ENCODE measurements at places on chromosomes 12 and 14.

GRCh38 chr14:84144166-84144565, 1385.8 kb upstream of the FLRT2 start:
- no peak for DNase-seq

GRCh38 chr14:75079521-75079920, 10.1 kb downstream of the ZC2HC1C start:
- DNase-seq, result no peak

DNA sequence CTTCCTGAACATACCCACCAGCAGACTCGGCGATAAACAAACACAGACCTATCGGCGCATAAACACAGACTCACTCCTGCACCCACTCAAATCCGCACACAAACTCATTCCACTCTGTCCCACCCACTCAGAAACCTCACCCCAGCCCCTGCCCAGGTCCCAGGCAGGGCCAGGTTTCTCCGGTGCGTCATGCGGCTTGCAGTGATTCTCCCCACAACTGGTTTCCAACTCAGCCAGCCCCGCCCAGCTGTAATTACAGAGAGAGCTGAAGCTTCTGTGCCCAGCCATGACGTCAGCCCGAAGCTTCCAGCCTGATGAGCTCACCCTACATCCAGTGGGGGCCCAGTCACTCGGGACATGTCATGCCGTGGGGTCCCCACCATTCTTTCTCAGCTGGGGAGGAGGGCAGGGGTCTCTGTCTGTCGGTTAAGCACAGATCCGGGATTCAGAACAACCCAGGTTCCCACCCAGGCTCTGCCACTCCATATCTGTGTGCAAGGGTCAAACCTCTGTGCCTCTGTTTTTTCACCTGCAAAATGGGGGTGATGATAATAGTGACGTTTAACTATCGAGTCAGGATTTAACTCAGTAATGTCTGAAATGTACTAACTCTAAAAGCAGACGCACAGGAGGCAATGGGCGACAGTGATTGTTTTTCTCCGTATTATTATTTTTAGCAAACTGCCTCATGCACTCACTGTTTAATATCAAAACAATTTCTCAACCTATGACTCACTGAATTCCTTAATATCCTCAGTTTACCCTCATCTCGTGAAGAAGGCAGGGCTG, 2.3 kb upstream of the HSPB8 start:
- DNase-seq, result peak; percentile 51

GRCh38 chr12:59874781-59875180, 279.0 kb downstream of the SLC16A7 start:
- DNase-seq, result no peak

- DNase-seq, result no peak
Measured at GRCh38 chr14:49314737-49315136, 271.4 kb downstream of the RPS29 start.

GRCh38 chr12:28089338-28089737, 100.9 kb upstream of the CCDC91 start:
- DNase-seq, result no peak

DNA sequence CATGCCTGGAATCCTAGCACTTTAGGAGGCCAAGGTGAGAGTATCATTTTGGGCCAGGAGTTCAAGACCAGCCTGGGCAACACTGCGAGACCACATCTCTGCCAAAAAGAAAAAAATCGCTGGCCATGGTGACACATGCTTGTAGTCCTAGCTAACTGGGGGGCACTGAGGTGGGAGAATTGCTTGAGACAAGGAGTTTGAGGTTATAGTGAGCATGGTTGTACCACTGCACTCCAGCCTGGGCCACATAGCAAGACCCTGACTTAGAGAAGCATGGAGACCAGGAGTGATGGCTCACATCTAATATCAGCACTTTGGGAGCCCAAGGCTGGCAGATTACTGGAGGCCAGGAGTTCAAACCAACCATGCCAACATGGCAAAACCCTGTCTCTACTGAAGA, 9.2 kb downstream of the PTGES3 start:
- no peak for DNase-seq

- DNase-seq, result no peak
Measured at GRCh38 chr14:96978525-96979272, 181.5 kb downstream of the VRK1 start.

DNA sequence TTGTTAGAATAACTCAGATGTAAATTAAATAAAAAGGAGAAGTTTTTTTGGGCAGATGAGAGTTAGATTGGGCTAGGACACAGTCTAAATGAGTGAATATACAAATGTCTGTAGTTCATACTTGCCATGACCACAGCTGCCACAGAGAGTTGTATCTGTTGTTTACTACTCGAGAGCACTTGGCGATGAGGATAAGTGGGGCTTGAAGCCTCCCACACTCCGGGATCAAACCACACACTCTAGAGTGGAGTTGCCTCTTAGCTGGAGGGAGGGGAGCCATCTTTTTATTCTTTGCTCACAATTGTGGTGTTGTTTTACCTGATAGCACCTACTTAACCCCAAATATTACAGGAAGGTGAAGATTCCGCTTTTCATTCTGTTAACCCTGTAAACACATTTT, 27.5 kb downstream of the BEST3 start:
- DNase-seq, result no peak

DNA sequence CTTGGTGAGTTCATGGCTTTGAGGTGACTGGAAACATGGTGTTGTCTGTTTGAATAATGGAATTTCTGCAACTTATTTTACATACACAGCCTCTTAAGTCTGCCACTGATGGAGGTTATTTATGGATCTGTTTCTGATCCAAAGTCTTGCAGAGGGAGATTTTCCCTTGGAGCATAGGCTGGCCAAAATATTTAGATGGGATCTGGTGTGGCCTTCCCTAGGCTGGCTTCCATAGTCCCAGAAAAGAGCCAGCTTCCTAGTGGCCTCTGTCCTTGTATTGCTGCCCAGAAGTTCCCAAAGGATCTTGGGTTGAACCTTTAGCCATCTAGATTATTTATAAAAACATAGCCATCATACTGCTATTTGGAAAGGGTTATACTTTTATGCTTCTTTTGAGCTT, 491.1 kb upstream of the RGS6 start:
- peak; percentile 14 for DNase-seq

DNA sequence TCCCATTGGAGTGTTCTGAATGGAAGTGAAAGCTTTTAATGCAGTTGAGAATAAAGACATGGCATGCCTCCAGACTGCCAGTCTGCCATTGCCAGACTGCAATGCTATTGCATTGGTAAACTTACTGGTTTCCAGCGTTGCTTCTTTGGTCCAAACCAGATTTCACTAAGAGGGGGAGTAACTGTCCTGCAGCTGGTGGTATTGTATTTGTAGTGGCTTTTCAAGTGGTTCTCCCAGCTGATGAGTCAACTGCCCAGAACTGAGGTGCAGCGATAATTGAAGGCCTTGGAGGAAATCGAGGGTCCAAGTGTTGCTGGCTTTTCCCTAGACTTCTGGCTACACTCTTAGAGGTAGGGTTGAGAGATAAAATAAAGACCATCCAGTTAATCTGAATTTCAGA, 31.9 kb downstream of the ERG28 start:
- no peak for DNase-seq

DNA sequence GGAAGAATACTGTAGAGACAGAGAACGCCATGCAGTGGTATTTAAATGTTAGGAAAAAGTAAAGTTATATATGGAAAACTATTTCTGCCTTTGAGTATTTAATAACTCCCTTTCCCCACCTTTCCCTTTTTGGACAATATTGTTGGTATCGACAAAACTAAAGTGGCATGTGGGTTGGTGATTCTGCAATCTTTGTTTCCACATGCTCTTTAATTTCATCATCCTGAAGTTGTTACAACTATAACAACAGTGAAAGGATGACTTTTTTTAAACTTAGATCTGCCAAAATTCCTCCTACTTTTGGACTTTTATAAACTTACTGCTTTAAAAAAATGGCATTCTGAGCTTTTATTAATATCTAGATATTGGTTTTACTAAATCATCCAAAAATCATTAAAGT, 25.3 kb downstream of the TTC8 start:
- no peak for DNase-seq

DNA sequence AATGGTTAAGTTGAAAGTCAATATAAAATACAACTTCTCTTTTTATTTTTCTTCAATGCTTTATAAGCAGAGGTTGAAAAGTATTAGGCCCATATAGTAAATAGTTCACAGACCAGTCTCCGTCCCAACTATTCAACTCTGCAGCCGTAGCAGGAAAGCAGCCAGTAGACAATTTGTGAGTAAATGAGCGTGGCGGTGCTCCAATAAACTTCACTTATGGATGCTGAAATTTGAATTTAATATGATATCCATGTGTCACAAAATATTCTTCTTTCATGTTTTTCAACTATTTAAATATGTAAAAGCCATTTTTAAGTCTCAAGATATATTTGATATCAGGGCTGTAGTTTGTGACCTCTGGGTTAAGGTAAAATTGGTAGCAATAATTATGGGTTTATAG, 17.7 kb downstream of the LIN7A start:
- no peak for DNase-seq

- DNase-seq, result no peak
Measured at GRCh38 chr14:73721101-73721821, 7.1 kb upstream of the PNMA1 start.

GRCh38 chr12:84056-84455, 17.5 kb downstream of the IQSEC3 start:
- peak; percentile 96 for DNase-seq

- no peak for DNase-seq
Measured at GRCh38 chr12:124321556-124322270, 26.8 kb downstream of the RFLNA start.

- no peak for DNase-seq
Measured at GRCh38 chr12:10363914-10364814, 25.7 kb downstream of the KLRK1 start.

- DNase-seq, result no peak
Measured at GRCh38 chr14:49879646-49880204, 13.2 kb upstream of the ARF6 start.

GRCh38 chr12:112270673-112271072, 111.6 kb downstream of the HECTD4 start:
- DNase-seq, result no peak

- no peak for DNase-seq
Measured at GRCh38 chr12:100158535-100158934, 15.9 kb upstream of the BLTP3B start.

GRCh38 chr14:71607056-71607455, 325.2 kb upstream of the RGS6 start:
- no peak for DNase-seq

DNA sequence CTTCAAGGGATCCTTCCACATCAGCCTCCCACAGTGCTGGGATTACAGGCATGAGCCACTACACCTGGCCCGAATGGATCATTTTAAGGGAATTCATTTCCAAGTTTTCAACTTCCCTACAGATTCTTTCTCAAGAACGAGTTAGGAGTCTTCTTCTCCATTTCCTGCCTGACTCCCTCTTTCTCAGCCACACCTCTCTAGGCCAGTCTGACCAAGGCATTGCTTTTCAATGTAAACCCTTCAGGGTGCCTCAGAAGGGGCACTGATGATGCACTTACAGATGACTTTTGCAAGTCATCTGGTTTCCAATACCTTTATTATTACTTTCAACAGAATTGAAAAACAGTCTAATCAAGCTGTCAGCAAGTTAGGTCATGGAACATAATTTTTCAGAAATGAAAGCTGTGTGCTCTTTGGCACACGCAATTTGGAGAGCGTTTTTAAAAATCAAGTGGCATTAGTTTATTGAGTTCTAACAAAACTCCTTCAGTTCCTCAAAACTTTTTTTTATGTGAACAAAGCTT, 47.2 kb downstream of the SVOP start:
- no peak for DNase-seq

GRCh38 chr14:58055497-58056010, 96.5 kb downstream of the ARMH4 start:
- no peak for DNase-seq

DNA sequence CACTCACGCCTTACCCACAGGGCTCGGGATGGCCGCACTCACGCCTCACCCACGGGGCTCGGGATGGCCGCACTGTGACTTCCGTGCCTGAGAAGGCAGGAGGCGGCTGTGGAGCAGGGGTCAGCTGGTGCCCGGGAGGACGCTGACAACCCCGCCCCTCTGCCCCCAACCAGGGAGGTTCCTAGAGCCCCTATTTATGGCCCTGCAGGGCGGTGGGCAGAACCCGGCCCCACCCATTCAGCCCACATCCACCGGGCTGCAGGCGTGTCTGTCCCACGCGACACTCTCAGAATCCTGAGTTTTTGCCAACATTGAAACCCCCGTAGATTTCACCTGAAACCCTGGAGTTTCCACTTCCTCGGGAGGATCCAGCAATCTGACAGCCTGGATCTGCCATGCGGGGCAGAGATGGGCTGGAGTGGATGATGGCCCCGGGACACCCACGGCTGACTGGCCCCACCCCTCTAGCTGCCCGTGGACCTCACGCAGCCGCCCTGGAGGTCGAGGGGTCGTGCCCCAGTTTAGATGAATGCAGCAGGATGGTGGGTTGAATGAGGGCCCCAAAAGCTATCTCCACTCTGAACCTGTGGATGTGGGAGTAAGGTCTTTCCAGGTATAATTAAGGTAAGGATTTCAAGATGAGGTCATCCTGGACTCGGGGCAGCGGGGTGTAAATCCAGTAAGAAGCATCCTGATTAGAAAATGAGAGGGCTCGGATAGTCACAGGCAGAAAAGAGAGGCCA, 20.4 kb downstream of the GALNT9 start:
- no peak for DNase-seq

DNA sequence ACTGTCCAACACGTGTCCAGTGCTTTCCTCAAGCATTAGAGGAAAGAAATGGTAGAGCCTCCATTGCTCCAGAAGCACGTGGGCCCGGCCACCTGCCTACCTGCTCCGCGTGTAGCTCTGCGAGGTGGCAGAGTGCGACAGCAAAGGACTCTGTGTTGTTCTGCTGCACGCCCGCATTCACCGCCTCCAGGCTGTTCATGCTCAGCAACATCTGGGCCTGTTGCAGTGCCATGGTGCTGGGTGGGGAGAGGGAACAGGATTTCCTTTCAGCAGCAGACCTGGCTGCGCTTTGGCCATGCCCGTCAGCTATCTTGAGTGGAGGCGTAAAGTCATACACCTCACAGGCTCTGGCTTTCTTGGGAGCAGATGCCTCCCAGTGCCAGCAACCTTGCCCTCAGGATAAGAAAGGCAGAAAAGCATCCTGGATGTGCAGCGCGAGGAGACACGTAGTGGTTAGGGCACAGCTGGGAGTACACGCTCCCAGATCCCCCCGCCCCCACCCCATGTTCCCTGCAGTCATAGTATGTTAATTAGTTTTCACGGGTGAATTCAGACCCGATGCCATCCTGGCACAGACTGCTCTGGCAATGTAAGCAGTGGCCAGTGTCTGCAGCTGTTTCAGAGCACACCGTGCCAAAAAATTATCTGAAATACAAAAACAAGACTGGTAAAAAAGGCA, 25.1 kb downstream of the ANAPC5 start:
- DNase-seq, result no peak

- DNase-seq, result no peak
Measured at GRCh38 chr12:12156116-12156515, 85.4 kb downstream of the BCL2L14 start.

Data from NCI-H446 treated with DMSO at 0.1 percent for 48 hours (cell line).